ENCODE measurements at places on chromosomes 7 and 10. TPM values are rescaled to one million over a fixed set of nuclear protein-coding genes. Genes with fewer than 3 reads are reported as not detected.
A peak's percentile ranks its signal among the peaks of the same experiment; 100 is the strongest.

Gene PRXL2A
- polyA plus RNA-seq = 116 TPM

Gene PRTFDC1
- polyA plus RNA-seq = 53.0 TPM

DNA sequence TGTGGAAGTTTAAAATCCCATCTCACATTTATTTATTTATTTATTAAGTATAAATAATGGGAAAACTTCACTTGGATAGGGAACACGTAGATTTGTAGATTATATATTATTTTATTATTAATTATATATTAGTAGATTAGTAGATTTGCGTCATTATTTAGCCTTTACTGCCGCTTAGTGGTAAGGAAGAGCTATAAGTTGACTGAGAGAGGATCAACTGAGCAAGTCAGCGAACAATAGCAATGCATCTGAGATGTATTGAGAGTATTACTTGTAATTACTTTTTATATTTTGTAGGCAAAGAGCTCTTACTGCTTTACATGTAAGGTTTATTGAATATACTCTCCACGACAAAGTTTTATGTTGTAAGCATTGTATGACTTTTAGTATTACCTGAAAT is 244.5 kb upstream of the ANKRD30A start:
- DNase-seq = peak; percentile 12

- no peak for DNase-seq
Measured at GRCh38 chr7:51349820-51350545, 33.4 kb upstream of the COBL start.

- no peak for DNase-seq
Measured at GRCh38 chr7:75596727-75597614, 104.9 kb downstream of the SPDYE5 start.
